ENCODE measurements at places on chromosomes 6 and 20.

- peak; percentile 70 for DNase-seq
These were observed 14.9 kb upstream of the SLC22A23 start for GRCh38 chr6:3471711-3472110.

GRCh38 chr6:108637963-108638362 is 77.2 kb downstream of the FOXO3 start:
- no peak for DNase-seq

- no peak for DNase-seq
These were observed 10.0 kb upstream of the POU3F2 start for GRCh38 chr6:98824162-98824901.

GRCh38 chr6:65182681-65183080 is 524.3 kb downstream of the EYS start:
- DNase-seq, result no peak

DNA sequence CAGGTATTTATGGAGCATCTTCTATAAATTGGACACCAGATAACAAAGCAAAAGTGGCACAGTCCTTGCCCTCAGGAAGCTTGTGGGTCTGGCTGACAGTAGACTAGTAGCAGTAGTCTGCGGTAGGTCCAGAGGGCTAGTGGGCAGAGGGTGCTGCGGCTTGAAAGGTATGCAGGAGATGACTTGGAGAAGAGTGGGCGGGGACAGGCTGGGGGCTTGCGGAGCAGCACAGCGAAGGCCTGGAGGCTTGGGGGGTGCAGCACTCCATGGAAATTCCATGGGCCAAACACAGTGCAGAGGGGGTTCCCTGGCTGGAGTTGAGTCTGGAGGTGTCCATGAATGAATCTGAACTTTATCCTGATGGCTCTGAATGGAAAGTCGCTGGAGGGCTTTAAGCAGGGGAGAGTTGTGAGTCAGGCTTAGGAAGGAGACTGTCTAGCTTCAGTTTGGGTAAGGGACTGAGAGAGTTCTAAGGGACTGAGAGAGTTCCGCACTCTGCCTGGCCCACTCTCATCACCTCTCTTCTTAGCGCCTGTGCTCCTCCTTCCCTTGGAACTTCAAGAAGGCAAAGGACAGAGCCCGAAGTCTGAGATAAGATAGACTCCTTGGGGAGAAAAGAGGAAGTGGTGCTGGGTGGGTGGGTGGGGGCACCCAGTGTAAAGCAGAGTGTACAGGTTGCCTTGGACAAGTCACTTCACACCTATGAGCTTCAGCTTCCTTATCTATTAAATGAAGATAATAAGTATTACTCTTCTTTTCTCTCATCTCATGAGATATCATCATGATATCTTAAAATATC is 8.8 kb downstream of the PKIG start:
- DNase-seq, result no peak

DNA sequence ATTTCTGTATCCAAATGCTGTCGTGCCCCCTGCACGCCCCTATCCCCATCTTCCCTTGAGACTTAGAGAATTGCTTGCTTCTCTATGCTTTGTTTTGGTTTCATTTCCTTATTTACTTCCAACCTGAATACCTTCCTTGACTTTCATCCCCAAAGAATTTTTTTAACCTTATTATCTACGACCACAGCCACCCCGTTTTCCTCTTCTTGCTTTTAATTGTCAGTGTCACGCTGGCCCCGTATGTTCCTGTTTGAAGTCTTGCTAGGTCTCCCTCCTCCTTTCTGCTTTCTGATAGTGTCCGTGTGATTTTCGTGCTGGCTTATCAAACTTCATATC is 40.1 kb downstream of the RNF217 start:
- no peak for DNase-seq

DNA sequence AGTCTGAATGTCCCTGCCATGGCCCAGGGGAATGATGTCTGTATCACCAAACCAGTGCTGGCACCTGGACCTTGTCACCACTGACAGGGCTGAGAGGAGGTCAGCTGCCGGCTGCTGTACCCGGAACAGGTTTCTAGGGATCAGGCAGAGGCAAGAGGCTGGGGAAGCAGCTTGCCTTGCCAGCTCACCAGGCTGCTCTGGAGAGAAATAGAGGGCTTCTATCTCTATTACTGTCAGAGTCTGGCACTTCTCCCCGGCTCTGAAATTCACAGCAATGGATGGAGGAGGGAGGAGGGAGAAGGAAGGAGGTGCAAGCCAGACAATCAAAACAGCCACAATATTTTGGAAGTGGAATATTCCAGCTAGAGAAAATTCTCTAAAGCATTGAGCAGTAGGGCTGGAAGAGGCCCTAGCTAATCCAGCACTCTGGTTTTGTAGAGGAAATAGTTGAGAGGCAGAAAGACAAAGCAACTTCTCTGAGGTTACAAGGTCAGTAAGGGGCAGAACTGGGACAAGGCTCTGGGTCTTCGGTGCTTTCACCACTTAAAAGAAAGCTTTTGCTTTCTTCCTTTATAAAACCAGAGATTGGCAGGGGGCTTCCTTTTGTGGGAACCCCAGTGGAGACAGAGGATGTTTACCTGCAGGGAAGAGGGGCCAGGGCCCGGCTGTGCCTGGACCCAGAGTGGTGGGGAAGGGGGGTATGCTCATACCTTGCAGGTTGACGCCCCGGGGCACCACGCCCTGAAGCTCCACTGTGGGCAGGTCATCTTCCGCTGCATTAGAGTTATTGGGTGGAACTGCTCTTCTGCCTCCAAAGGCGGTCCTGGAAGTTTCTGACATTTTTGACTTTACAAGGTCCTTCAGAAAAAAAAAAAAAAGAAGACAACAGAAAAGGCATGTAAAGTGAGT is 2.4 kb downstream of the F13A1 start:
- DNase-seq, result no peak

All from fibroblast of the aortic adventitia (primary cell).